EH (cell line): ENCODE measurements at places on chromosomes 3 and 15.

GRCh38 chr15:81492331-81492968, 118.4 kb upstream of the TMC3 start:
- peak; percentile 27 for DNase-seq

DNA sequence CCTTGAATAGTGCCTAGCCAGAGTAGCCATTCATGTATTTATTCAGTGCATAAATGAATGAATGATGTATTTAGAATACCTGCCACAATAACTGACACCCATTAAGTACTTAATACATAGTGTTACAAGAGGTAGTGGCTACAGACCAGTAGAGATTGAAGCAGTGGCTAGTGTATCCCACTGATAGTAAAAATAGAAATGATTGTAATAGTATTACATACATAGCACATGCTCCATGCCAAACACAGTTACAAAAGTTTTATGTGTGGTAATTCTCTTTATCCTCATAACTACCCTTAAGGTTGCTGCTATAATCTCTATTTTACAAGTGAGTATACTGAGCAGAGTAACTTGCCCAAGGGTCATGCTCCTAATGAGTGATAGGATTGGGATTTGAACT, 30.3 kb upstream of the SCAANT1 start:
- DNase-seq = no peak

GRCh38 chr15:37076543-37076942, 23.8 kb downstream of the MEIS2 start:
- peak; percentile 64 for DNase-seq

GRCh38 chr15:99109555-99110021, 4.7 kb downstream of the SYNM start:
- DNase-seq = no peak
